ENCODE measurements at places on chromosomes 5 and 9.

DNA sequence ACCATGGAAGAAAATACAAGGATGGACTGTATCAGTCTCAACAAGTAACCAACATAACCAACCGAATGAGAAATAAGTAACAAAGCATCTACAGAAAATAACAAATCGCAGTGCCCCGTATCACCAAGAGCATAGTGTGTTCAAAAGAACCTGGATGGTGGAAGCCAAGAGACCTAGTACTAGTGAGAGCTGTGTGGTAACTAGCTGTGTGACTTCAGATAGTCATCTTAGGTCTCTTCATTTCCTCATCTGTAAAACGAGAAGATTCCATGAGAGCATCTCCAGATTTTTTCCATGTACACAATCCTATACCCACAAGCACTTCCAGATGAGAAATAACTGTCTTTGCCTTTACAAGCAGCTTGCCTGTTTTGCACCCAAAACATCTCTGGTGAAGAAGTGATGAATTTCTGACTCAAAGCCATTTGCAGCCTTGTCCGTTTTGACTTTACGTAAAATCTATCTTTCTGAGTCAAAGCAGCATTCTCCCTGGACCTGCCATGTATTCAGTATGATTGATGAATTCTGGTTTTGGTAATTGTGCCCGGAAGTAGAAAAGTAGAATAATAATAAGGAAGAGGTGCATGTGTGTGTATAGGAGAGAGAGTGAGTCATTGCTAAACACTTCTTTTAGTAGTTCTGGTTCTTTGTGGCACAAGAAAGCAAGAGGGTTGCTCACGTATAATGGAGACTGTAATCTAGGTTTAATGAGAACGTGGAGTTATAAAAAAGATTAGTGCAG, 41.0 kb downstream of the AOPEP start:
- no peak for DNase-seq

- no peak for DNase-seq
Observed at GRCh38 chr9:744046-744712, 97.3 kb upstream of the DMRT1 start.

DNA sequence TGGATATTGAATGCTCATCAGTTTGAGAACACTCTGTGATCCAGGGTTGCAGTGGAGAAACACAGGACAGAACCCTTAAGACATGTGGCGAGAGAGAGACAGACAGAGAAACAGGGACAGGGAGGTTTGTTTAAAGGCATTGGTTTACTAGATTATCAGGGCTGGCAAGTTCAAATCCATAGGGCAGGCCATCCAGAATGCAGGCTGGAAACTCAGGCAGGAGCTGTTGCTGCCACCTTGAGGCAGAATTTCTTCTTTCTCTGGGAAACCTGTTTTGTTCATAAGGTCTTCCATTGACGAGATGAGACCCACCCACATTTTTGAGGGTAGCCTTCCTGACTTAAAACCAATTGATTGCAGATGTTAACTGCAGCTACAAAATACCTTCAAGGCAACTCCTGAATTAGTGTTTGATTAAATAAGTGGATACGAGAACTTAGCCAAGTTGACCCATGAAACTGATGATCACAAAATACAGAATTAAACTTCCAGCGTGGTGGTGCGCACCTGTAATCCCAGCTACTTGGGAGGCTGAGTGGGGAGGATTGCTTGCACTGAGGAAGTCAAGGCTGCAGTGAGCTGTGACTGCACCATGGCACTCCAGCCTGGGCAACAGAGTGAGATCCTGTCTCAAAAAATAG, 55.9 kb downstream of the NSUN2 start:
- peak; percentile 94 for DNase-seq

- no peak for DNase-seq
Observed at GRCh38 chr9:9792144-9792857, 820.5 kb downstream of the PTPRD start.

- DNase-seq = no peak
Observed at GRCh38 chr9:32172256-32172655, 212.2 kb upstream of the ACO1 start.

All from NCI-H748 treated with DMSO at 0.1 percent for 48 hours (cell line).